ENCODE measurements at places on chromosomes 7 and 10.

- no peak for DNase-seq
Observed at GRCh38 chr7:152594801-152595200, 81.1 kb downstream of the XRCC2 start.

GRCh38 chr10:94239696-94240095 is 123.0 kb downstream of the NOC3L start:
- DNase-seq = no peak

GRCh38 chr10:121322046-121322445 is 276.2 kb downstream of the FGFR2 start:
- DNase-seq = no peak

DNA sequence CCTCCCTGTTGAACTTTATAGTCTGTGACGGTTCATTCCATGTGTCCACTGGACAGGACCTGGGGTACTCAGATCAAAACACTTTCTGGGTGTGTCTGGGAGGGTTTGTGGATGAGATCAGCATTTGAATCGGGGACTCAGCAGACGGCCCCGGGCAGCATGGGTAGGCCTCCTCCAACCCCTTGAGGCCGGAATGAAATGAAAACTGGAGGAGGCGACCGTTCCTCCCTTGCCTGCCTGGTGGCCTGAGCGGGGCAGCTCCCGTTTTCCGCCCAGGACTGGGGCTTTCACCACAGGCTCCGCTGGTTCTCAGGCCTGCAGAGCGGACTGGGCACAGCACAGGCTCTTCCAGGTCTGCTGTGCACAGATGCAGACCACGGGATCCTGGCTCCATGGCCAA is 247.7 kb downstream of the MAD1L1 start:
- no peak for DNase-seq

DNA sequence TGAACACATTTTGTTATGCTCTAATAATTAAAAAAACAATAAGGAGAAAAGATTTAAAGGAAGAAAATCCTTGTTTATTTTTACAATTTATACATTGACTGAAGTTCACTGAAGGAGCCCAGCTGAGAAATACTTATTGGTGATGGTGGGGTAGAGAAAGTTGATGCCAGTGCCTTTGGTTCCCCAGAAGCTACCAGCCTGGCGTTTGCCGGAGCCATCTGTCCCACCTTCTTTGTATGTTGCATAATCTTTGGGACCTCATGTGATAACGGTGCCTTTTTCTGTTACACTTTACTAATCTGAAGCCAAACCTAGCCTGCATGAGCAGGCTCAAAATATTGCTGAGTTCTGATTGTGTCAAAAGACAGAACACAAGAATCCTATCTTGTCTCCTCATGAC is 22.7 kb downstream of the ZNF365 start:
- DNase-seq = no peak

DNA sequence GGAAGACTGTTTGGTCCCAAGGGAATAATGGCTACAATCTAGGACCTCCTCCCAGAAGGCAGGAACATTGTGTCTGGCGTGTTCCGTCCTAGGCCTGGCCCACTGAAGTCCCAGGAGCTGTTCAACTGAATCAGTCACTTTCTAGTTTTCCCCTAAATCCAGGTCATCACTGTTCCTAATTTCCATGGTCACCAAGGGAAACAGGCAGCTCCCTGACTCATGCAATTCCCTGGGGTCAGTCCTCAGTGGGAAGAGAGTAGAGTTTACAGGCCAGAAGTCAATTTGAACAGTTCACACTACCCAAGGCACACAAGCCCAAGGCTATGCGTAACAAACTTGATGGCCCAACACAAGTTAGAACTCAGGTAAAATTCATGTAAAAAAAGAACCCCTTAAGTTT is 44.0 kb downstream of the CREB3L2 start:
- DNase-seq = no peak

DNA sequence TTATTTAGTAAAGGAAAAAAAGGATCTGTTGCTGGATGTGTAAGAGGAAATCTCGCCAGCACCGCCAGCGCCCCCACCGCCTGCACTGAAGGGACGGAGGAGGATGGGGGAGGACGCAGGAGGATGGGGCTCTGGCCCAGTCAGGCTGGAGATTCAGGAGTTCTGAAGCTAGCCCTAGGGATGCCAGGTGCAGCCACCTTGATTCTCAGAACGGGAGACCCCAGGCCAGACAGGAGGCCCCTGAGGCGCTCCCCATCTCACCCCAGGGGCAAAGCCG is 1.3 kb downstream of the CAMK2B start:
- no peak for DNase-seq

DNA sequence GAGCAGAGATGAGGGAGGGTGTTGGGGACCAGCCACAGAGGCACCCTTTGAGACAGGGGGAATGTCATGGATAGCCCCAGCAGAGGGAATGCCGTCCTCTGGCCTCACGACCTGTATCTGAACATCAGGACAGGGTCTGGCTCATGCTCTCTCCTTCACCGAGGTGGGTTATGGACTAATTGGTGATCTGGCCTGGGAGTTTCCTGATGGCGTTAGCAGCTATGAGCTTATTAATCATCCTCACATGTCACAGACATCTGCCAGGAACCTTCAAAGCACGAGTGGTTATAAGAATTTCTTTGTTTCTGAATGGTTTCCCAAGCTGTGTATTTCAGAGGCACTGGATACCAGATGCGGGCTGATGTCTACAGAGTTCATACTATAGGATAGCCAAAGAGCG is 6.9 kb downstream of the CPA4 start:
- no peak for DNase-seq

- DNase-seq = no peak
Observed at GRCh38 chr7:1460821-1461645, 1.8 kb upstream of the MICALL2 start.

GRCh38 chr7:72266771-72267170 is 145.4 kb downstream of the CALN1 start:
- DNase-seq = no peak

GRCh38 chr7:159042581-159043101 is 102.0 kb downstream of the VIPR2 start:
- no peak for DNase-seq

DNA sequence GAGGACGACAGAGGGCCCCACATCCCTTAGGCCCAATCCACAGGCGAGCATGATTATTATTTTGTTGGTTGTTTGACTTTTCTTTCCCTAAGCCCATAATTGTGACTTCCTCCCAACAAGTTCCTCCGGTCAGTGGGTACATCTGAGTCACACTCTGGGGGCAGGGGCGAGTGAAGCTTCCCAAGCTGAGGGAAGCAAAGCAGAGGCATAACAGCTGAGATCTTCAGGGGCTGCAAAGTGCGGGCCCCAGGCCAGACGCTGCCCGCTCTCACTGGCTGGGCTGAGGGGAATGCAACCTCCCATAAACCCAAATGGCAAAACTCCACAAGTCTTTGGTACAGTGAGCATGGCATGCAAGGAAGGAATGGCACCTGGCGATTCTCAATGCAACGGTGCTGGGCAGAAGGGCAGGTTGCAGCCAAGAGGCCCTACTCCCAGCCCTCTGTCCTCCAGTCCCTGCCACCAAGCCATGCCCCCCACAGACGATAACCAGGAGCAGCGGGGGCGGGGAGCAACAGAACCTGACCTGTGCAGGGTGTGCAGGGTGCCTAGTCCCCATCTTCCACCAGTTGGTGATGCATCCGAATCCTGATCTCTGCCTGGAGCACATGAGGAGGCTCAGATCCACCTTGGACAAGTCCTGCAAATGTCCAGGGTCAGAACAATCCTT is 25.3 kb downstream of the TNS3 start:
- DNase-seq = no peak

- no peak for DNase-seq
Observed at GRCh38 chr7:25756601-25757000, 395.4 kb upstream of the NFE2L3 start.

GRCh38 chr10:131889755-131890154 is 11.1 kb upstream of the PPP2R2D start:
- DNase-seq = no peak

DNA sequence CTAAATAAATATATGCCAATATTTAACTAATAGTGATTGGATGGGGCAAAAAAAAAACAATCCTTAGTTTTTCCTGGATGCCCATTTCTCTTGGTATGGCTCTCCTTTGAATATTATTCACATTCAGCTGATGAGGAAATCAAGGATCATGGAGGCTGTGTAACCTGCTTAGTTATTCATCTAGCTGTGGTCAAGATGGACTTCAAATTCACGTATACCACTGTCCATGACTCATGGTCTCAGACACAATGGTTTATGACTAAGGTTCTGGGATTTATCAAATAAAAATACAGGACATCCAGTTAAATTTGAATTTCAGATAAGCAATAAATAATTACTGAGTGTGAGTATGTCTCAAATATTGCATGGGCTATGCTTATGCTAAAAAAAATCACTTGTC is 191.5 kb upstream of the CELF2 start:
- no peak for DNase-seq

DNA sequence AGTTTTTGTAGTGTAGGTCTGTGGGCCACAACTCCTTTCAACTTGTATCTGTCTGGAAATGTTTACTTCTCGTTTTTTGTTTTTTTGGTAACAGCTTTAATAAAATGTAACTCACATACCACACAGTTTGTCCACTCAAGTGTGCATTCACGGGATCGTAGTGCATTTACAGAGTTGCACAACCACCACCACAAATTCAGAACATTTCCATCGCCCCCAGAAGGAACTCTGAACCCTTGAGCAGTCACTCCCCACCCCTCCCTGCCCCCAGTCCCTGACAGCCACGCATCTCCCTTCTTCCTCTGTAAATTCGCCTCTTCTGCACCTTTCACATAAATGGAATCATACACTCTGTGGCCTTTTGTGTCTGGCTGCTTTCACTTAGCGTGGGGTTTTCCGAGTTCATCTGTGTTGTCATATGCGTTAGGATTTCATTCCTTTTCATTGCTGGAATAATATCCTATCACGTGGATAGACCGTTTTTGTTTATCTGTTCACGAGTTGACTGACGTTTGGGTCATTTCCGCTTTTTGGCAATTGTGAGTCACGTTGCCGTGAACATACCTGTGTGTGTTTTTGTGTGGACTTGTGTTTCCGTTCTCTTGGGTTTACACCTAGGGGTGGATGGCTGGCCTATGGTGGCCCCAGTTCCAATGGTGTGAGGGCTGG is 10.3 kb downstream of the JAKMIP3 start:
- DNase-seq = no peak

- DNase-seq = no peak
Observed at GRCh38 chr10:100779329-100779728, 33.9 kb downstream of the PAX2 start.

DNA sequence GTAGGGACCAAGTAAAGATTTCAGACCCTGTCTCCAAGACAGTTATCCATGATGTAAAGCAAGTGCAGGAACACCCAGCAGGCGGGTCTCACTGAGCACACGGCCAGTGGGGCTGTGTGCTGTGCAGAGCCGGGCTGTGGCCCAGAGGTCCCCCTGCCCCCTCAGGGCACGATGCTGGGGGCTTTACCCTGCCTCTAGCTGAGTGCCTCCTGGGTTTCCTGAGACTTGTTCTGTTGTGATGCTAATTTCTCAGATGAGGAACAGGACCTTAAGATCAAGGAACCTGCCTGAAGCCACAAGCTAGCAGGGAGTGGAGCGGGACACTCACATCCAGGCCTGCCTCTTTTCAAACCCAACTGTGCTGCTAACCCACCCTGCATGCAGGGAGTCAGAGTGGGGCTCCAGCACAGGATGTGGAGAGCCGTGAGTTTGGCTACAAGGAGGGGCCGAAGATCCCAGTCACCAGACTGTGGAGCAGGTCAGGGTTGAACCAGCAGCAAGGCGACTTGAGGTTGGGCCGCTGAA is 76.1 kb upstream of the LYZL2 start:
- DNase-seq = no peak

DNA sequence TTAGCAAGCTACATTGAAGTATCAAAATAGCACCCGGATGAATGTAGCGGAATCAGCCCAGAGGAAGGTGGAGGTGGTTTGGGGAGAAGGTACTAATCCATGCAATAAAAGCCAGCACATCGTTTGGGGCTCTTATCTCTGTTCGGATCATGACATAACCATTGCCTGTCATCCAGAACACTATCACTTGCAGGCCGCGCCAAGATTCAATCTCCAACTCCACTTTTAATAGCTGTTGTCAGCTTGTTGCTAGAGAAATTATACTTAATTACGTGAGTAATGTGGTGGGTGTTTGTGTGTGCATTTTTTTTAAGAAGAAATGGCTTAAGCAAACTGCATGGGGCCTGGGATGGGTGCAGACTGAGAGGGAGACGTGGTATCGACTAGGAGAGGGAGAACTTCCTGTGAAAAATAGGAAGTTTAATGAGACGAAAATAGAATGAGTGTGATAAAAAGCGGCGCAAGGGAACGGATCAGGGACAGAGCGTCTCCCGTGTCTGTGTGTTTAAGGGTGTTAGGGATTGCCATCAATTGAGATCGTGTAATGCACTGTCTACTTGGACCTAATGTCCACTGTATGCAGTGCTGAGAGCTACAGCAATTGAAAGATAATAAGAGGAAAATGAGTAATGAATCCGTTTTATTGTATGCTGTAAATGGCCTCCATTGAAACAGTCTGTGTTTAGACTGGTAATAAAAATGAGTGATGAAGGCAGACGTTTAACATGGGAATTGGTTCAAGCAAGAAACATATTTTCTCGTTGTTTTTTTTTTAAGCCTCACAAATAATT is 27.6 kb upstream of the SFMBT2 start:
- DNase-seq = no peak

DNA sequence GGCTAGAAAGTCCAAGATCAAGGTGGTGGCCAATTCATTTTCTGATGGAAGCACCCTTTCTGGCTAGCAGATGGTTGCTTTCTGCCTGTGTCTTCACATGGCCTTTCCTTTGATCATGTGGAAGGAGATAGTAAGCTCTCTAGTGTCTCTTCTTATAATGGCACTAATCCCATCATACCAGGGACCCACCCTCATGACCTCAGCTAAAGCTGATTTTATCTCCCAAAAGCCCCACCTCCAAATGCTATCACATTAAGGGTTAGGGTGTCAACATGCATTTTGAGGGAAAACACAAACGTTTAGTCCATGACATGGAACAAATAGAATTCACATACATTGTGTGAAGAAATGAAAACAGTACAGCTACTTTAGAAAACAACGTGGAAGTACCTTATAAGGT is 100.0 kb downstream of the VPS50 start:
- DNase-seq = no peak

GRCh38 chr10:88097536-88097935 is 234.1 kb downstream of the PTEN start:
- no peak for DNase-seq

DNA sequence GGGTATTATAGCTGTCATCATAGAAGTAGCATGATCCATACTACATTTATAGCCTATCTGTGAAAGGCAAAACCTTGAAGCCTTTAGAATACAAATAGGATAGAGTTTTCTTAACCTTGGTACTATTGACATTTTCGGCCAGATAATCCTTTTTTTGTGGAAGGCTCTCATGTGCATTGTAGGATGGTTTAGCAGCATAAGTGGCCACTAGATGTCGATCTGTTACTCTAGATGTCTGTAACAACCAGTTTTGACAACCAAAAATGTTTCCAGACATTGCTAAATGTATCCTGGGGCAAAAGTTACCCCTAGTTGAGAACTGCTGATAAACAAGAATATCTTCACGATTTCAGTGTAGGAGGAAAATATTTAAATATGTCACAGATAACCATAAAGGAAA is 319.4 kb upstream of the GALNT17 start:
- DNase-seq = no peak

GRCh38 chr7:101634196-101634717 is 5.2 kb upstream of the MYL10 start:
- DNase-seq = no peak

GRCh38 chr10:124745673-124746072 is 1.5 kb upstream of the FAM53B start:
- DNase-seq = no peak

- DNase-seq = no peak
Observed at GRCh38 chr10:44986670-44987069, 8.1 kb upstream of the DEPP1 start.
